NCI-H510A (cell line): ENCODE measurements at places on chromosomes 4 and X.

DNA sequence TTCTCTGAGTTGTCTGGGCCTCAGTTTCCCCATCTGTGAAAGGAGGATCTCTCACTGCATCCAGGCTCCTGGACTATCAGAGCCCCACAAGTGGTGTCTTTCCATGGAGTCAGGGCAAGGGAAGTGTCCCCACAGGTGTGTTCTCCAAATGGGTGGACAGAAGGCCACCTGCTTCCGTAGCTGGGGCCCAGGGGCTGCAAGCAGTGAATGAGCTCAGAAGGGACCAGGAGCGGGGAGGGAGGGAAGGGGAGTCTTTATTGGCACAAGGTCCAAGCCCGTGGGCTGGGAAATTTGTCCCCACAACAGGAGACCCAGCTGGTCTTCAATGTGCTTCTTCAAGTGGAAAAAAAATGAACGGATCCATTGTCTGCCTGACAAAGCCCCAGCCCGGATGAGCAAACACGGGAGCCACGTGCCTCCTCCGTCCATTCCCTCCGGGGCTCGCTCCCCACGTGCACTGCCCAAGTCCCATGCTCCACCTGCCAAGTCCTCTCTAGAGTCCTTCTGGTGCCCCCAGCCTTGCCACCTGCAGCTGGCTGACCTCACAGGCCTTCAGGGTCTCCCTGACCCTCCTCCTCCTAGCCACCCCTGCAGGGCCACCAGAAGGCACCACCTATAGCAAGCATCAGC is 72.0 kb downstream of the JAKMIP1 start:
- no peak for DNase-seq

- DNase-seq, result no peak
These were observed 99.5 kb downstream of the NLGN4X start for GRCh38 chrX:6129195-6129594.

DNA sequence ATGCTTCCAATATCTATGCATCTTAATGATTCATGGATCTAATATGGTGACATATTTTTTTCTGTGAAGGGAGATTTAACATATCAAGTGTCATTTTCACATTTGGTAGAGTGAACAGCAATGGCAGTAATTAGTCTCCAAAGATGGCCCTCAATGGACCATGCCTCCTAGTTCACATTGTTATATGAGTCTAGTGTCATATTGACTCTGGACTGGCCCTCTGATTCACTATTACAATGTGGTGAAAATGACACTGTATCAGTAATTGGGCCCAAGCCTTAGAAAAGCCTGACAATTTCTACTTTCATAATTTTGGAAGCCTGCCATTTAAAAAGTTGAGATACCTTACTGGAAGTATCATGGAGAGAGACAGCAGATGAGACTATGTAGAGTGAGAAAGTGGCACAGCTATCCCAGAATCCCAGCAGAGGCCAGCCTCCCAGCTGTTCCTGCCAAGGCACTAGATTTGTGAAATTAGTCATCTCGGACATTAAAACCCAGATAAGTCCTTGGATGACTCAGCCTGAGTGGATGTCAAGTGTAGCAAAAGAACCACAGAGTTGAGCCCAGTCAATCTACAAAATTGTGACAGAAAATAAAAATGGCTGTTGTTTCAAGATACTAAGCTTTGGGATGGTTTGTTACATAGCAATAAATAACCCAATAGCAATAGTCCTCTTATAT is 68.4 kb downstream of the ARHGEF38 start:
- DNase-seq, result no peak

DNA sequence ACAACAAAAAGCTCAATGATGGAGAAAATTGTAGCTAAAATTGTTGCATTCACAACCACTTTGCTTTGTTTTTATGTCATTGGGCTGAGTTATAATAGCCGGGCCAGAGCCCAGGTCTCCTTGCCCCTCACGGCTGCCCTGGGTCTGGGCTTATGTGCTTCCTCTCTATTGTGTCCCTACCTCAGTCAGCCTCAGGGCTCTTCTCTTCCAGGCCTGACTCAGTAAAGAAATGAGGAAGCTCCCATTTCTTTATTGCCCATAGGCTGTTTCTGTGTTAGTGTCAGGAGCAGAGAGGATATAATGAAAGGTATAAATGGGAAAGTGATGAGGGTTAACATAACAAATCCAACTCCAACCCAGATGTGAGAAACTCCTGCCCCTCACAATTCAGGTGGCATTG is 18.0 kb downstream of the BST1 start:
- DNase-seq, result no peak

GRCh38 chr4:108166038-108166437 is 2.7 kb downstream of the LEF1 start:
- no peak for DNase-seq
